Astrocyte (in vitro differentiated cells and primary cell): ENCODE measurements at places on chromosomes 7 and 10.

DNA sequence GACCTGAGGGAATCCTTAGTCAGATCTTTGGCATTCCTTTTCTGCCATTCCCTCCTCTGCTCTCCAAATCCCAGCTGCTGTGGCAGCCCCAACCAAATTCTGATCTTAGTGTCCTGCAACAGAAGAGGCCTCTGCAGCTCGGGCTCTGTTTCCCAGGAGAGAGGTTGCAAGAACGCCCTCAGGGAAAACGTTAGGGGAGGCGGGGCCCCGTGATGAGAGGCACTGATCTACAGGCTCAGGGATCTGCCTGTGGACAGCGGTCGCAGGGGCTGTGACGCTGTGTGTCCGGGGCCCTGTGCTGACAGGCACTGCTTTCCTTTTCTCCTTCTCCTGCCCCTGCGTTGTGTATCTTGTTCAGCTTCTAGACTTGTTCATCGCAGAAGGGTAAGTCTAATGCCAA is 57.3 kb upstream of the DPYSL4 start:
- DNase-seq: no peak

GRCh38 chr10:69801094-69801433 is 642 bp upstream of the COL13A1 start:
- DNase-seq: no peak

DNA sequence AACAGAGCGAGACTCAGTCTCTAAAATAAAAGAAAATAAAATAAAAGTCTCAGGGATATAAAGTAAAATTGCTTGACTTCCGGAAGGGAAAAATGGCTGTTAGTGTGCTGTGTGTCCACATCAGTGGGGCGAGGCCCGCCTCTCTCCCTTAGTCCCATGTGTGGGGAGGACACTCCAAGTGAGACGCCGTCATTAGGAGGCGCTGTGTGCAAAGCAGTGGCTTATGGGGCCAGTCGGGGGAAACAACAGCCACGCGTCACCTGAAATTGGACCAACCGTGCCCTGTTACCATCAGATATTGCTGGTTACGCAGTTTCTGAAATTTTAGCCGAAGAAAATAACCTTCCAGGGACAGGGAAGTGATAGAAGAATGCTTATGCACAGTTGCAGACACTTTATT is 15.8 kb downstream of the SFXN4 start:
- no peak for DNase-seq

- peak; percentile 7 for DNase-seq
Observed at GRCh38 chr10:10533437-10533836, 484.2 kb upstream of the CELF2 start.

- DNase-seq: no peak
Observed at GRCh38 chr7:10780400-10780747, 193.3 kb upstream of the PHF14 start.

- no peak for DNase-seq
Observed at GRCh38 chr10:128516180-128516579, 390.0 kb upstream of the MKI67 start.
